ENCODE measurements at places on chromosomes 1 and 21. TPM values are rescaled to one million over a fixed set of nuclear protein-coding genes. Genes with fewer than 3 reads are reported as not detected.

PPIAL4G gene
- 2.2 TPM for total RNA-seq

IFI16 gene
- 27.5 TPM for total RNA-seq

ADAMTS5 gene
- 5.3 TPM for total RNA-seq

CD84 gene
- 1.6 TPM for total RNA-seq

ACBD3 gene
- total RNA-seq: 37.2 TPM

CLDN14 gene
- not detected for total RNA-seq

MIXL1 gene
- total RNA-seq: not detected

PHLDA3 gene
- total RNA-seq: 8.5 TPM

SIK1 gene
- total RNA-seq: 13.1 TPM

SPATA21 gene
- 0.31 TPM for total RNA-seq

GPR157 gene
- total RNA-seq: under 0.01 TPM

KCNT2 gene
- 49.8 TPM for total RNA-seq

FAM43B gene
- 0.63 TPM for total RNA-seq

CAPN9 gene
- total RNA-seq: not detected

ADORA1 gene
- total RNA-seq: 21.9 TPM

ETV3L gene
- not detected for total RNA-seq

ADCY10 gene
- total RNA-seq: 0.63 TPM

SAMD13 gene
- 3.1 TPM for total RNA-seq

FCER1G gene
- 3.8 TPM for total RNA-seq

ADGRL2 gene
- total RNA-seq: 188 TPM

DTL gene
- total RNA-seq: 6.6 TPM

NCF2 gene
- total RNA-seq: 0.94 TPM

GNG4 gene
- 32.2 TPM for total RNA-seq
